Lung microvascular endothelial cell (primary cell): ENCODE measurements at places on chromosomes 5 and 9.
A peak's percentile ranks its signal among the peaks of the same experiment; 100 is the strongest.

GRCh38 chr5:6565492-6565891 lies 67.4 kb downstream of the NSUN2 start:
- no peak for DNase-seq

- no peak for DNase-seq
These were observed 243.9 kb downstream of the IRX2 start for GRCh38 chr5:2507611-2508010.

DNA sequence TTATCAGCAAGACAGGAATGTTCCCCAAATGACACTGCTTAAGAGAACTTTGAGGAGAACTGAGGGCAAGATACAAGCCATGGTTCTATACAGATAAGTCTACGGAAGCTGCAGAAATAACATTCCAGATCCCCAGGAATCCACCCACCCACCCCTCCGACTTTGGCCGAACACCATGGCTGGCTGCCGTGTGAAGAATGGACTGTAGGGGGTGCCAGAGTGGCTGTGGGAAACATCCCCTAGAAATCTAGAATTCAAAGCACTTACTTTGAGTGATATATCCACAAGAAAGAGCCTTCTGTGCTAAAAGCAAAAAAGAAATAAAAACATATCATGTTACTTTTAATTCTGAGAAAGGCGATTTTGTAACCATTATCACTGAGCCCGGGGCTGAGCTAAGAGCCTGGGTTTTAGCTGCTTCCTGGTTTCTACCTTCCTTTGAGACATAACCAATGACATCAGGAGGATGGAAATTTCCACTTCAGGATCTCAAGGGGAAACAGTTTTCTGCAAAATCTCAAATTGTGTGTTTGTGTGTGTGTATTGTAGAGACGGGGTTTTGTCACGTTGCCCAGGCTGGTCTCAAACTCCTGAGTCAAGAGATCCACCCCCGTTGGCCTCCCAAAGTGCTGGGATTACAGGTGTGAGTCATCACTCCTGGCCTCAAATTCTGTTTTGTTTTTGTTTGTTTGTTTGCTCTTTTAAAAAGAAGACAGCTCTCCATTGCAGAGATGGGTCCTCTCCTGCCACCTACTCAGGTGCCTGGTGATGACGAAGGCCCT lies 36.4 kb downstream of the GGTA1 start:
- DNase-seq = peak; percentile 21

- DNase-seq = peak; percentile 77
These were observed 45.3 kb downstream of the RAPGEF6 start for GRCh38 chr5:131589510-131590348.

- DNase-seq = peak; percentile 64
These were observed 110.5 kb upstream of the CDKN2B start for GRCh38 chr9:22119522-22120158.
